ENCODE measurements at places on chromosomes 16 and 17.

GRCh38 chr17:17546399-17547185 lies 44.9 kb downstream of the PEMT start:
- DNase-seq, result no peak

DNA sequence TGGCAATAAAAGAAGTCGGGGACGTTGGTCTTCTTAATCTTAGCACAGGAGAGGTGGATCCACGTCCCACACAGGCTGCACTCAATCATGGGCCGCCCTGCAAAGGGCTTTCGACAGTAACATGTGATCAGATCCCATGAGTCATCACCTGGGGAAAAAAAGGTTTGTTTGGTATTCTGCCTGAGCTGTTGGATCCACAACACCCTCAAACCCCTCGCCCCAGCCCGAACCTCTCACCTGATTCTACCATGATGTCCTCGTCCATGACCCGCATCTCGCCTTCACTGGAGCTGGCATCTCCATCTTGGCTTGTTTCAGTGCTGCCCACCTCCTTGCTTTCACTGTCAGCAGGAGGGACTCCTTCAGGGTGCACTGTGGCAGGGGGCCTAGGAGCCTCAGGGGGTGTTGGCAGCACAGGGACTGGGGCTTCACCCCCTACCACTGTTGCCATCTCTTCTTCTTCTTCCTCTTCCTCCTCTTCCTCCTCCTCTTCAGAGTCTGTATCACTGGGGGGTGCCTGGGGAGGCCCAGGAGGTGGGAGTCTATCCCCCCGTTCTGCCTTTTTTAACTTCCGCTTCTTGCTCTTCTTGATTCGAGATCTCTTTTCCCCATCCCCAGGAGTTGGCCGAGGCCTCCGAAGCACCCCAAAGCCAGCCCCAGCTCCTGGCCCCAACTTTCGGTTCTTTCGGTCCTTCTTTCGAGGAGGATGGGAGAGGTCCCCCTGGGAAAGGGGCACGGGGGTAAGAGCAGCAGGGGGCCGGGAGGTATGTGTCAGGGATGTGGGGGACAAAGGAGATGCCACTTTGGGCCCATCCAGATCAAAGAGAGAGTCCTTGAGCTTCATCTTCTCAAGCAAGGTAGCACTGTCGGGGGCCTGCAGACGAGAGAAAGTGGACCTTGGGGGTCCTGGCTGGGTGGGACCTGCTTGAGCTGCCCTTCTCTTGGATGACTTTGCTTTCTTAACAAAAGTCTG lies 1.7 kb upstream of the DVL2 start:
- no peak for DNase-seq

DNA sequence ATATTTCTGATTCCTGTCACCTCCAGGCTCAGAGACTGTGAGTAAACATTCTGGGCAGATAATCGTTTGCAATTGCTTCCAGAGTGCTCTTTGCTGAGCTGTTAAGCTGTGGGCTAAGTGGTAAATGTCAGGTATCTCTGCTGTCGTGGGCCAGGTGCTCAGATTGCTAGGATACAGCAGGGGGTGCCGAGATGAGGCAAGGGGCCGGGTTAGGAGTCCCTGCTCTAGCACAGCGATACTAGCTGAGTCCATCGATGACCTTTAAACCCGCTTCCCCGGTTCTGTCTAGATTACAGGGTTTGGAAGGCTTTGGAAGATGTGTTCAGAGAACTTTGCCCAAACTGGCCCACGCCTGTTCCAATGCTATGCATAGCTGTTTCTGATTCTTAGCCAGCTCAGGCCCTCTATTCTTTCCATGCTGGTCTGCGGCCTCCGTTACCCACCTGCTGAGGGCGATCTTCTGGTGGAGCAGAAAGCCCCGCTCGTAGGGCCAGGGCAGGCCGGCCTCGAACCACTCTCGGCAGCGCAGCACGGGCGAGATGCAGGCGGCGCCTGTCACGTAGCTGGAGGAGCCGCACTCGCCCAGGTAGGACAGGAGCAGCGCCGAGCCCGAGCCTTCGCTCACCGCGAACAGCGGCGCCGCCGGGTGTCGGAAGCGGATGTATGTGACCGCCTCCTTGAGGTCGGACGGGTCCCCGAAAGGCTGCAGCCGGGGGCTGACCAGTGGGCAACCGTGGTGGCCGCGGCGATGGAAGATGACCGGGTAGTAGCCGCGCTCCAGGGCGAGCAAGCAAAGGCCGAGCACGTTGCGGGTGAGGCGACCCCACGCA lies 979 bp downstream of the ABHD15 start:
- DNase-seq, result no peak

DNA sequence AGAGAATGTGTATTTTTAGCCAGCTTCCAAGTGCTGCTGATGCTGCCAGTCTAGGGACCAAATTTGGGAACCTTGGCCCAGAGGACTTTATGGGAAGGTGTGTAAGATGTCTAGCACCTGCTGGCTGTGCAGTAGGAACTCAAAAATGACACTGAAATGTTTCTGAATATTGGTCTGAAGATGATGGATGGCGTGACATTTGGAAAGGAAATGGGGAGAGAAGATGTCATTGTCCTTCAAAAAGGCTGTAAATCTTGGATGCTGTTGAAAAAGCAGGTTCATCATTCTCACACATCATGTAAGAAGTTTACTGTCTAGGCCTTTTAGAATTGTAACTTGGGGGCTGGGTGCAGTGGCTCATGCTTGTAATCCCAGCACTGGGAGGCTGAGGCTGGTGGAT lies 6.7 kb downstream of the EPN2 start:
- DNase-seq, result no peak

DNA sequence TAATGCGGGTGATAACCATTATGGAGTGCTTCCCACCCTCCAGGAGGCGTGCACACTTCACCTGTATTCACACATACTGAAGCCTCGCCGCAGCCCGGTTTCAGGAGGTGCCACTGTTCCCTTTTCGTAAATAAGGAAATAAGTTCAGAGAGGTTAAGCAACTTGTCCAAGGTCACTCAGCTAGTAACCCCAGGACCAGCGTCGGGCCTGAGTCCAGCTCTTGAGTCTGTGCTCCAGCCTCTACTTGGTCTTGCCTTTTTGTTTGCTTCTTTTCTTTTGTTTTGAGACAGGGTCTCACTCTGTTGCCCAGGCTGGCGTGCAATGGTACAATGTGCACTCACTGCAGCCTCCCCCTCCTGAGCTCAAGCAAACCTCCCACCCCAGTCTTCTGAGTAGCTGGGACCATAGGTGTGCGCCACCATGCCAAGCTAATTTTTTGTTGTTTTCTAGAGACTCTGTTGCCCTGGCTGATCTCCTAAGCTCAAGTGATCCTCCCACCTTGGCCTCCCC lies 63.5 kb upstream of the CIBAR2 start:
- no peak for DNase-seq

DNA sequence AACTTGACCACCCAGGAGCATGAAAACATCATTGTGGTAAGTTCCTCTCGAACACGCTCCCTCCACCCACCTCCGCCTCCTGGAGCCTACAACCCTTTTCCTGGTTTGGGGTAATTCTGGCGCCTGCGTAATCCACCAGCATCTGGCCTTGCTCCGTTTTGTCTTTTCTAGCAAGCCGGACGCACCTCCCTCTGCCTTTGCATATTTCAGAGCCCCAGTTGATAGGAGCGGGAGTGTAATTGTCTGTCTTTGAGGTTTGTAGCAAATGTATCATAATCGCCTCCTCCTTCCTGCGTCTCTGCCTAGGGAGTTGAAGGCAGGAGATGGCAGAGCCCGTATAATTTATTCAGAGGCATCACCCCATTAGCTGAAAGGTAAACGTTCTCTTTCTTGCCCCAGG lies 121.3 kb upstream of the PLCG2 start:
- no peak for DNase-seq

DNA sequence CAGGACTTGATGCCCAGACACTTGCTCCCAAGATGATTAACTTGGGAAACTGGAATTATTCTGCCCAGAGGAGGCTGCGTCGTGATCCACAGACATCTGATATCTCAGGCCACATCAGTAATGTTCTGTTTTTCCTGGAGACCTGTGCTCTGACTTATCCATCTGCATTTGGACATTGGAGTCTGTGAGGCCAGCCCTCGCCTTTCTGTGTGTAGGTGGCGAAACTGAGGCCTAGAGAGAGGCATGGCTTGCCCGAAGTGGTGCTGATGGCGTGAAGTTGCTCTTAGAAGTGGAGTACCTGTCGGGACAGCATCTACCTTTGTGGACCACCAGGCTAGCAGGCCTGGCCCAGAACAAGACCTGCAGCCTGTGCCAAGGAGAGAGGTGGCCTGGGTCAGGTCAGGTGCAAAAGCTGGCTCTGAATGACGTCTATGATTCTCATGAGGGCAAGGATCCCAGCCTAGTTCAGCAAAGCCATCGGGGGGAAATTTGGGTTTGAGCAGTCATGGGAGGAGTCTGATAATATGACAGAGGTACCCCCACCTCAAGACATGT lies 186.8 kb upstream of the ZNF469 start:
- DNase-seq, result no peak

- DNase-seq, result no peak
Observed at GRCh38 chr17:31378638-31379037, 12.8 kb upstream of the RAB11FIP4 start.

- DNase-seq, result no peak
Observed at GRCh38 chr17:18987862-18988545, 16.6 kb downstream of the FAM83G start.

DNA sequence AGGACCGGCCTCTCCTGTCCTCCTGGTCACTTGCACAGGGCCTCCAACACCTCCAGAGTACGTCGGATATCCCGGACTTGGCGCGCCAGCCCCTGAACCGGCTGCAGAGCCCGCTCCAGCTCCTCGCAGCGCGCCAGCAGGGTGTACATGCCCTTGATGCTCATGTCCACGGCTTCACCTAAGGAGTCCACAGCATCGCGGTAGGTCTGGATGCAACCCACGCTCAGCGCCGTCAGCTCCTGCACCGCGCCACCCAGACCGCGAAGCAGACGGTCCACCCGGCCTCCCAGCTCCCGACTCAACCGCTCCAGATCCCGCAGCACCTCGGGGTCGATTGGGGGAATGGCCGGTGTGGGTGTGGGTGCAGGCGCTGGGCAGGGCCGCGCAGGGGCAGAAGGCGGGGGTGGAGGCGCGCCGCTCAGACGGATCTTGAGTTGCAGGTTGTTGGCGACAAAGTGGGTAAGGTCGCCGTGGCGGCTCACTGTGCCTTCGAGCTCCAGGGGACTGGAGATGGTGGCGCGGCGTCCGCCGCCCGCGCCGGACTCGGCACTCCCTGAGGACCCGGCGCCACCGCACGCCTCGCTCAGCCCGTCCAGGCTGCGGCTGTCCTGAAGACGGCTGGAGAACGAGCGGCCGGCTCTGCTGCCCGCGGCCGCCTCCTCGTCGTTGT lies 804 bp downstream of the BORCS6 start:
- DNase-seq, result no peak

GRCh38 chr16:67528870-67529581 lies 397 bp downstream of the RIPOR1 start:
- no peak for DNase-seq

GRCh38 chr16:12541672-12542071 lies 262.0 kb downstream of the CPPED1 start:
- no peak for DNase-seq

GRCh38 chr16:61812251-61812650 lies 224.0 kb downstream of the CDH8 start:
- no peak for DNase-seq

- DNase-seq, result peak; percentile 43
Observed at GRCh38 chr17:55368706-55369105, 52.9 kb downstream of the MMD start.

GRCh38 chr17:75571197-75571884 lies 16.3 kb upstream of the MYO15B start:
- peak; percentile 71 for DNase-seq

DNA sequence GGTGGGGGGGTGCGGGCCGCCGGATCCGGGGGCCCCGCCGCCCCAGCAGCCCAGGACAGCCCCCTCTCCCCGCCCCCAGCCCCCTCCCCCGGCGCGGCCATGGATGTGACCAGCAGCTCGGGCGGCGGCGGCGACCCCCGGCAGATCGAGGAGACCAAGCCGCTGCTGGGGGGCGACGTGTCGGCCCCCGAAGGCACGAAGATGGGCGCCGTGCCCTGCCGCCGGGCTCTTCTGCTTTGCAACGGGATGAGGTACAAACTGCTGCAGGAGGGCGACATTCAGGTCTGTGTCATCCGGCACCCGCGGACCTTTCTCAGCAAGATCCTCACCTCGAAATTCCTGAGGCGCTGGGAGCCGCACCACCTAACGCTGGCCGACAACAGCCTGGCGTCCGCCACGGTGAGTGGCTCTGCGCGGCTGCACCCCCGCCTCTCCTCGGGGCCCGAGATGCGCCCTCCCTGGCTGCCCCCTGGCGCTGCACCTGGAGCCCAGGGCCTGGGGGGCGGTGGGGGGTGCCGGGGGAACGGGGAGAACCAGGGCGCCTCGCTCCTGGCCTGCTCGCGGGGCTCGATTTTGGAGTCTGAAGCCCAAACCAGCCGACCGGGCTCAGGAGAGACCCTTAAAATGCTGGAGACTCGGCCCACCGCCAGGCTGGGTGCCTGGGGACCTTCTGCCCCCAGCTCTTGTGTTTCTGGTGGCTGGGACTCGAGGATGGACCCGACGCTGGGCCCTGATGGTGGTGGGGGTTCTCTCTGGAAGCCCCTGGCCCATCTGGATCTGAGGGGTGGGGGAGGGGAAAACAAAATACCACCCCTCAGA lies 744 bp downstream of the CMIP start:
- no peak for DNase-seq

- DNase-seq, result no peak
Observed at GRCh38 chr17:64707050-64707591, 45.0 kb upstream of the SMURF2 start.

- no peak for DNase-seq
Observed at GRCh38 chr16:80527297-80527696, 13.5 kb upstream of the DYNLRB2 start.

GRCh38 chr17:49779739-49780231 lies 8.7 kb upstream of the KAT7 start:
- DNase-seq, result no peak

DNA sequence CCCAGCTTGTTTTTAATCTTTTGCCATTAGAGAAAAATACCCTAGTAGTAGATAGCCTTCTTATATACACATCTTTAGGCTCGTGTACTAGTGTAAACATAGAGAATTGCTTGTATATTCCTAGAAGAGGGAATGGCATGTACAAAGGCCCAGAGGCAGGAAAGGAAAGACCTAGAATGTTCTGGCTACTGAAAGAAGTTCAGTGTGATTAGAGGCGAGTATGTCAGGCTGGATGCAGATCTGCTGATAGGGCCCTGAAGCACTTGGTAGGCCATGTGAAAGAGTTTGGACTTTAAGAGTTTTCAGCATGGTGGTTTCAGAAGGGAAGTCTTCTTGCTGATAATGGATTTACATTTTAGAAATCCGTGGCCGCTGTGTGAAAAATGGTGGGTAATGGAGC lies 17.4 kb downstream of the CTCF start:
- no peak for DNase-seq

- DNase-seq, result no peak
Observed at GRCh38 chr16:89407925-89408300, 82.4 kb downstream of the ANKRD11 start.

- no peak for DNase-seq
Observed at GRCh38 chr17:34082404-34082803, 172.7 kb upstream of the CCL2 start.

Data from CMK (cell line).